ENCODE measurements at places on chromosomes 1 and 21.

GRCh38 chr1:235649368-235650163, at the start of gene GNG4:
GNG4 (minus strand) TSS chr1:235649784; CDS start chr1:235583838, 65,946 bp downstream.
- DNase-seq = no peak

GRCh38 chr1:40837601-40838000, 24.6 kb downstream of the CITED4 start:
- DNase-seq = no peak

DNA sequence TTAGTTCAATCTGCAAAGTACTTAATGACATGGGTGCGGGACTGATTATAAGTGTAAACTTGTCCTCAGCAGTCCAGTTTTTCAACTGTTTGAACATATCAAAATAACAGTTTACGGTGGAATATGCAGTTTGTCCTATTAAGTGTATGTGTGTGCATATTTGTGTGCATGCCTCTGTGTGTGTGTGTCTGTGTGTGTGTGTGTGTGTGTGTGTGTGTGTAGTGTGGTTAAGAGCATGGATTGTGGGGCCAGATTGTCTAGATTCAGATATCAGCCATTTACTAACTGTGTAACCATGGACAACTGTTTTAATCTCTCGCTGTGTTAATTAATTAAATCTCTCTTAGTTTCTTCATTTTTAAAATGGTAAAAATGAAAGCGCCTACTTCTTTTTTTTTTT, 39.0 kb downstream of the NEXN start:
- DNase-seq = no peak

- no peak for DNase-seq
Measured at GRCh38 chr1:23643736-23644554, 47.7 kb upstream of the RPL11 start.

DNA sequence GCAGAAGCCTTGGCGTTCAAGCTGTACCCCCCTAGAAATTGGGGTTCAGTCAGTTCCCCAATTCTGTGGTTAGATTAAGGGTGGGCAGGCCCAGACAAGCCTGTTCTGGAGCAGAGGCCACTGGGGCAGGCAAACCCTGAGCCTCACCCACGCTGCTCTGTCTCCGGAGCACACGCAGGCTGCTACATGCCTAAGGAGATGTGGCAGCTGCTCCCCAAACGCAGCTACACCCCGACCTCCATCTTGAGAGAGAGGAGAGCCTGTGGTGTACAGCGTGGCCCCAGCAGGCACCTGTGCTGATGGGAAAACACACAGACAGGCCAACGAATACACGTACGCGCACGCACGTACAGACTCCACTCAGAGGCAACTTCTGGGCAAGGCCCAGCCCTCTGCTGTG, 33.9 kb upstream of the GRHL3 start:
- DNase-seq = no peak

GRCh38 chr21:35565204-35565611, 495.1 kb downstream of the SETD4 start:
- no peak for DNase-seq
